ENCODE measurements at places on chromosomes 1 and 21. TPM values are rescaled to one million over a fixed set of nuclear protein-coding genes. Genes with fewer than 3 reads are reported as not detected.

DNA sequence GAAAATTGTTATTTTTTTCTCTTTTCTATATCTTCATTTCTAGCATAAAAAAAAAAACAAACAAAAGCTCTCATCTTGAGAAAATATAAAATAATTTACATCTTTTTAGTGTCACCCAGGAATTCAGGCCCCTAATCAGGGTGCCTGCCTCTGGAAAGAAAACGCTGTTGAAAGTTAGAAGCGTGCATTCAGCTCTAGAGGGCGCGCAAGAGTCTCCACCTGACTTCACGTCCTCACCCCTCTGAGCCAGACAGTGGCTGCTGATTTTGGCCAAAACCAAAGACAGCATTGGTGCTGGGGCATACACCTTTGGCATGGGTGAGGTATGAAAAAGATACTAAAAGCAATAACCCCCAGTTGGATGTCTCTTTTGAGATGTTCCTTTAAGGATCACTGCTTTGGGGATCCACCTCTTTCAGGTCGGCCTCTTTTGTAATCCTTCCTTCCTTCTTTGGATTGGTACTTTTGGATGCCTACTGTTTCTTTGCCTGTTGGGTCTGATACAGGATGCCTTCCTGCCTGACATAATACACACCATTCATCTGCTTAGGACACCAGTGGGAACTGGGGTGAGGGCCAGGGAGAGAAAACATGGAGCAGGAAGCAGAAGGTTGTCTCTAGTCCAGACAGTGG is 77.6 kb upstream of the CHRM3 start:
- DNase-seq, result peak; percentile 66
- no peak overlapping the region for H3K4me3 ChIP-seq
- H3K27ac ChIP-seq, result no peak overlapping the region
- H3K4me1 ChIP-seq, result no peaks in the 10 kb centered on the region

- no peak overlapping the region for H3K27ac ChIP-seq
- H3K4me3 ChIP-seq, result no peak overlapping the region
- DNase-seq, result no peak
- peaks cover 15% of the 10 kb centered on the region for H3K27me3 ChIP-seq
- H3K4me1 ChIP-seq, result peaks cover 14% of the 10 kb centered on the region
These were observed 454.3 kb downstream of the AJAP1 start for GRCh38 chr1:5108740-5109139.

- no peaks in the 10 kb centered on the region for H3K27me3 ChIP-seq
- no peak overlapping the region for H3K27ac ChIP-seq
- H3K36me3 ChIP-seq, result peaks cover 12% of the 10 kb centered on the region
- peaks cover 3% of the 10 kb centered on the region for H3K4me1 ChIP-seq
- DNase-seq, result peak; percentile 89
- H3K4me3 ChIP-seq, result no peak overlapping the region
These were observed 9.1 kb upstream of the MTFR1L start for GRCh38 chr1:25810341-25811299.

- no peak overlapping the region for H3K4me3 ChIP-seq
- peaks cover 67% of the 10 kb centered on the region for H3K4me1 ChIP-seq
- no peaks in the 10 kb centered on the region for H3K27me3 ChIP-seq
- DNase-seq, result peak; percentile 53
These were observed 23.1 kb downstream of the SNAP47 start for GRCh38 chr1:227758366-227758765.

GRCh38 chr1:57845041-57845440 is 421.2 kb upstream of the DAB1 start:
- no peak overlapping the region for H3K4me3 ChIP-seq
- no peak for DNase-seq

DNA sequence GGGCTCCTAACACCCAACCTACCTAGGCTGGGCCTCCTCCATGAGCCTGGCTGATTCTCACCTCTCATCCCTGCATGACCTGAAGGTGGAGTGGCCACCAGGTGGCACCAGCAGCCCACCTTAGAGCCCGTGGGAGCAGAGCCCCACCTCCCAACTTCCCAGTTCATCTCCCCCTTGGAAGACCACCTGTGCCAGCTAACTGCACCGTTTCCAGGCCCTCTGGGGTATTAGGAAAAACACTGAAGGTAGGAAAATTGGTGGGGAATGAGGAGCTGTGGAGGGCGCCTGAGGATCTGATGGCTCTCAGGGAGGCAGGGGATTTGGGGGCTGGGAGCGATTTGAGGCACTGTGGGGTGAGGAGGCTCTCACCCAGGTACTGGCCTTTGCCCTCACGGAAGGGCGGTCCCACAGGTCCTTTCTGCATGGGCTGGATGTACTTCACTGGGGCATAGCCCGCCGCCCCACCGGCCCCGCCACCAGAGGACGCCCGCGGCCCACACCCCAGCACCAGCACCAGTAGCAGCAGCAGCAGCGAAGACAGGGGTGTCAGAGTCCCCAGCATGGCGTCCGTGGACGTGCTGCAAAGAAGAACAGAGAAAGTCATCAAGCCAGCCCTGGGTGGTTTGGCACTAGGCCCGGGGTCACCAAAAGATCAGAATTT is 11.1 kb downstream of the ADPRS start:
- H3K4me1 ChIP-seq, result no peaks in the 10 kb centered on the region
- H3K27me3 ChIP-seq, result no peaks in the 10 kb centered on the region
- H3K27ac ChIP-seq, result peak overlapping the region; percentile 10
- DNase-seq, result peak; percentile 87
- H3K36me3 ChIP-seq, result peaks cover 2% of the 10 kb centered on the region

- H3K27ac ChIP-seq, result no peak overlapping the region
- DNase-seq, result no peak
- H3K27me3 ChIP-seq, result peaks cover 11% of the 10 kb centered on the region
- H3K36me3 ChIP-seq, result no peaks in the 10 kb centered on the region
- no peaks in the 10 kb centered on the region for H3K4me1 ChIP-seq
- no peak overlapping the region for H3K4me3 ChIP-seq
These were observed 20.9 kb upstream of the HSD3B2 start for GRCh38 chr1:119394085-119394484.

DNA sequence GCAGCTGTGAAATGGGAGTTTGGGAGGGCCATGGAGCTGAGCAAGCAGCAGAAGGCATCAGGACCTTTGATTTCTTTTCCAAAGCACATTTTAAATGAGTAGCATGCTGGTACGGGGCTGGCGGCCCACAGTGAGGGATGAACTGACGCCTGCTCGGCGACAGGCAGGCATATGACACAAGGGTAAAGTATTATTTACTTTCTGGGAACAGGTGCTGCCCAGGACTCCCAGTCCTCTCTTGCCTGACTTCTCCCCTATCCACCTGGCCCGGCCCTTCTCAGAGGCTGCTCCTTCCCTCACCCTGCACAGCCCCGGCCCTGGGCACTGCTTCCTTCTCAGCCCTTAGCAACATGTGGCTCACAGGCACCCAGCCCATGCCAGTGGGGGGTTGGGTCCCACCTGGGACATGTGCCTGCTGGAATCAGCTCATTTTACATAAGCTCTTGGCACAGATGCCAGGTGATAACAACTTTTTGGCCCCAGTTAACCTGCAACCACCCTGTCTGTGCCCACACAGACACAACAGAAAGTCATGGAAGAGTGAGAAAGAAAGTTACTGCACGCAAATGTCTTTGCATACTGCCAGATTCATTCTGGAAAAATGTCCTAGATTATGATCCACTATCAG is 112.3 kb upstream of the GADD45A start:
- H3K4me1 ChIP-seq, result no peaks in the 10 kb centered on the region
- no peak for DNase-seq
- H3K27ac ChIP-seq, result no peak overlapping the region

DNA sequence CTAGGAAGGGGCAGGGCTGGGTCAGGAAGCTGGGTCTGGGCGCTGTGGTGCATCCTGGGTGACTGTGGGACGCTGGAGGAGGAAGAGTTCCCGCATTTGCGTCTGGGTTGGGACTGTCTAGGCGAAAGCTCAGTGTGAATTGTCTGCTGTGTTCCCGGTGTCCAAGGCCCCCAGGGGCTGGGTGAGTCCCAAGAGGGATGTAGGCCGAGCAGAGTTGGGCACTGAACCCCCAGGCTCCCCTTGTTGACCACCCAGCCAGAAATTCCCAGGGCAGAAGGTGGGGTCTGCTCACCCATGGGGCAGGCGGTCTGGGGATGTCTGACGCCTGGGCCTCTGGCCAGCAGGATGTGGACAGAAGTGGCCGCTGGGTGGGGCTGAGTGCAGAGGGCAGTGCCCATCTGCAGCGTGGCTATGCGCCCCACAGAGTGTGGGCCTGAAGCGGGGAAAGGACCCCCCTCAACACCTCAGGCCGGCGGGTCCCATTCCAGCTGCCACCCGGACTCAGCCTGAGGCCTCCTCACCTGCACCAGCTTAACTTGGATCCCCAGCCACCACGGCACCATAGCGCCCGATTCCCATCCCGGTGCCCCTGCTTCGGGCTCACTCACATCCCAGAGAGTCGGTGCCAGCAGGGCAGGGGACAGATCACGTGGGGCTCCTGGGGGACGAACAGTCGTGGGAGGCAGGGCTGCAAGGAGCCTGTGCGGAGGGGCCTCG is 37.0 kb upstream of the POFUT2 start:
- no peak overlapping the region for H3K27ac ChIP-seq
- H3K36me3 ChIP-seq, result no peaks in the 10 kb centered on the region
- H3K27me3 ChIP-seq, result peaks cover 3% of the 10 kb centered on the region
- no peak for DNase-seq
- H3K4me3 ChIP-seq, result no peak overlapping the region

DNA sequence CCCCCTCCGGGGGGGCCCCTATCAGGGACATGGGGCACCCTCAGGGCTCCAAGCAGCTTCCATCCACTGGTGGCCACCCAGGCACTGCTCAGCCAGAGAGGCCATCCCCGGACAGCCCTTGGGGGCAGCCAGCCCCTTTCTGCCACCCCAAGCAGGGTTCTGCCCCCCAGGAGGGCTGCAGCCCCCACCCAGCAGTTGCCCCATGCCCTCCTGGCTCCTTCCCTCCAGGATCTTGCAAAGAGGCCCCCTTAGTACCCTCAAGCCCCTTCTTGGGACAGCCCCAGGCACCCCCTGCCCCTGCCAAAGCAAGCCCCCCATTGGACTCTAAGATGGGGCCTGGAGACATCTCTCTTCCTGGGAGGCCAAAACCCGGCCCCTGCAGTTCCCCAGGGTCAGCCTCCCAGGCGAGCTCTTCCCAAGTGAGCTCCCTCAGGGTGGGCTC is 34.9 kb downstream of the TRIM11 start:
- no peaks in the 10 kb centered on the region for H3K27me3 ChIP-seq
- no peak overlapping the region for H3K27ac ChIP-seq
- no peak for DNase-seq

GRCh38 chr21:39552856-39553255 is 59.9 kb upstream of the B3GALT5 start:
- peaks cover 3% of the 10 kb centered on the region for H3K27me3 ChIP-seq
- no peak for DNase-seq
- no peaks in the 10 kb centered on the region for H3K36me3 ChIP-seq
- no peak overlapping the region for H3K27ac ChIP-seq
- no peaks in the 10 kb centered on the region for H3K4me1 ChIP-seq

DNA sequence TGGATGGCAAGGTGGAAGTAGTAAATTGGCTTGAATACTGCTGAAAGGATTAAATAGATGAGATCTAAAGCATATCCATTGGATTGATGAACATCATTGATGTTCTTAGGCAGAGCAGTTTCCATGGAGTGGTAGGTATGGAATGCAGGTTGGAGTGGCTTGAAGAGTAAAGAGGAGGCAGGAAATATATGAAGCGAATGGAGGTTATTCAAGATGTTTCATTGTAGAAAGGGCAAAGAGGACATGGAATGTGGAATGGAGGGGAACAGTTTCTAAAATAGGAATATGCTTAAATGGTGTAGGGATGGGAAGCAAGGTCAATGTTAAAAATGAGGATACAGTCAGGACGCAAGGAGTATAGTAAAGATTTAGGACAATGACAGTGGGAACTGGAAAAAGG is 6.1 kb downstream of the OSBPL9 start:
- H3K4me3 ChIP-seq, result no peak overlapping the region
- H3K4me1 ChIP-seq, result peaks cover 32% of the 10 kb centered on the region
- DNase-seq, result no peak
- H3K27ac ChIP-seq, result no peak overlapping the region
- H3K27me3 ChIP-seq, result no peaks in the 10 kb centered on the region
- no peaks in the 10 kb centered on the region for H3K36me3 ChIP-seq

DNA sequence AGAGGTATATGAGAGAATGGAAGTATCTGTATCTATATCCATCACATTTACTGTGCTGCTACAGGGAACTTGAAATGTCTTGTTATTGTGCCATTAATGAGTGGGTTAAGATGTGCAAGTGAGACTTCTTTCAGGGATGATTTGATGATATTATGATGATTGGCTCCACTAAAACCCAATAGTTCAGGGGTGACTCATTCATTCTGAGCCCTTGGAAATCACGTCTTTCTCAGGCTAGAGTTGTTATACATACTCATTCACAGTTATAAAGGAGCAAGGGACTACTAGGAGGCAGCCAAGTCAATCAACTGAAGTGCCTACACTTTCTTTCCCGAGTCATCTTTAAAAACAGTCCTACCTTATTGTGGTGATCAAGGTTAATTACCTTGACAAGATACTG is 1109.8 kb upstream of the B3GALT2 start:
- peak overlapping the region; percentile 53 for H3K27ac ChIP-seq
- peaks cover 39% of the 10 kb centered on the region for H3K4me1 ChIP-seq

GRCh38 chr1:160636076-160636475 is 10.8 kb downstream of the SLAMF1 start:
- no peak for DNase-seq
- no peaks in the 10 kb centered on the region for H3K27me3 ChIP-seq
- peaks cover 93% of the 10 kb centered on the region for H3K36me3 ChIP-seq
- peaks cover 93% of the 10 kb centered on the region for H3K4me1 ChIP-seq
- peak overlapping the region; percentile 95 for H3K27ac ChIP-seq

DNA sequence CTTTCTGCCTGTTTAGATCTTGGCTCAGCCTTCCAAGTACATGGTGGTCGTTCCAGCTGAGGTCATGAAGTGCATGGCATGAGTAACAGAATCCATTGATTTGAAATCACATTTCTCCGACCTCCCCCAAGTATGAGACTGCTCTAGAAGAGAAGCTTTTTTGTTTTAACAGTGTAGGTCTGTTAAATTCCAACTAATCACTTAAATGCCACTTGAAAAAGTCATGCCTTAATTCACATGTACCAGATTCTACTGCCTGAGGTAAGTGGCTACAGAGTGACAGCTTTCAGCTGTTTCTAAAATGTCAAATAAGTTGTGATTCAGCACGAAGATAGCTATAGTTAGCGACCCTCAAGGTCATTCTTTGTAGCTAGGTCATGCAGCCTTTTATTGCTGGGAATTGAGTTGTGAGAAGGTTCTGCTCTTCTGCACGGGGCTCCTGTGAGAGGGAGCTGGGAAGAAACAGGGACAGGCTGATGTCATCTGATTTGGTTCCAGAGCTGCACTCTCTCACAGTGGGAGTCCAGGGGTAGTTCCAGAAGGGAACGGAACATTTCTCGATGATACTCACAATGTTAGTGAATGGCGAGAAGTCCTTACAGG is 112.7 kb downstream of the VPS13D start:
- H3K4me3 ChIP-seq, result no peak overlapping the region
- no peak for DNase-seq
- H3K4me1 ChIP-seq, result peaks cover 59% of the 10 kb centered on the region
- no peaks in the 10 kb centered on the region for H3K27me3 ChIP-seq
- peaks cover 38% of the 10 kb centered on the region for H3K36me3 ChIP-seq

Gene LGR6
- total RNA-seq, result 0.09 TPM

Gene C4BPA
- total RNA-seq, result not detected

Gene PODN
- not detected for total RNA-seq

Gene HUNK
- 0.27 TPM for total RNA-seq
